ENCODE measurements at places on chromosomes 13 and 19.

- no peak for DNase-seq
Observed at GRCh38 chr13:111461445-111462149, 141.2 kb downstream of the TEX29 start.

DNA sequence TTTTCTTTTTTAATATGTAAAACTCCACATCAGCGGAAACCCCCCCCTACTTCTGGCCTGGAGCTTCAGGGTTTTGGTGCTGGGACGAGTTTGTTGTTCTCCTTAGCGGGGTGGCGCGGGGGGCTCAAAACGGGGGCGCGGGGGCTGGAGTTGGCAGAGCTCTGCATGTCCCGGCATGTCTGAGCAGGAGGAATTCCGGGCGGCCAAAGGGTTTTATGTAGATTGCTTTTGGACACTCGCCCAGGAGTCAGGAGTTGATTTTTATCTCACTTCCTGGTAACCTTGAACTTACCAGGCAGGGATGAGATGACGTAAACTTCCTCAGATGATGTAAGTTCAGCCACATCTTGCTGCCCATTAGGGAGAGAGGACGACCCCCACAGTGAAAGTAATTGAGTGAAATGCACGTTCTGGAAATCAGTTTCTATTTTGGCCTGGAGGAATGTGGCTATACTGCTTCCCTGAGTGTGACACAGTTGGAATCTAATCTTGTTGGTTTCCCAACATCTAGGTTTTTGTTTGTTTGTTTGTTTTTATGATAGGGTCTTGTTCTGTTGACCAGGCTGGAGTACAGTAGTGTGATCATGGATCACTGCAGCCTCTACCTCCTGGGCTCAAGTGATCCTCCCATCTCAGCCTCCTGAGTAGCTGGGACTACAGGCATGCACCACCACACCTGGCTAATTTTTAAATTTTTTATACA, 21.0 kb upstream of the GDF15 start:
- no peak for DNase-seq

- no peak for DNase-seq
Observed at GRCh38 chr19:4974880-4975469, 6.1 kb downstream of the KDM4B start.

- DNase-seq, result no peak
Observed at GRCh38 chr19:30332445-30333234, 39.5 kb upstream of the ZNF536 start.

DNA sequence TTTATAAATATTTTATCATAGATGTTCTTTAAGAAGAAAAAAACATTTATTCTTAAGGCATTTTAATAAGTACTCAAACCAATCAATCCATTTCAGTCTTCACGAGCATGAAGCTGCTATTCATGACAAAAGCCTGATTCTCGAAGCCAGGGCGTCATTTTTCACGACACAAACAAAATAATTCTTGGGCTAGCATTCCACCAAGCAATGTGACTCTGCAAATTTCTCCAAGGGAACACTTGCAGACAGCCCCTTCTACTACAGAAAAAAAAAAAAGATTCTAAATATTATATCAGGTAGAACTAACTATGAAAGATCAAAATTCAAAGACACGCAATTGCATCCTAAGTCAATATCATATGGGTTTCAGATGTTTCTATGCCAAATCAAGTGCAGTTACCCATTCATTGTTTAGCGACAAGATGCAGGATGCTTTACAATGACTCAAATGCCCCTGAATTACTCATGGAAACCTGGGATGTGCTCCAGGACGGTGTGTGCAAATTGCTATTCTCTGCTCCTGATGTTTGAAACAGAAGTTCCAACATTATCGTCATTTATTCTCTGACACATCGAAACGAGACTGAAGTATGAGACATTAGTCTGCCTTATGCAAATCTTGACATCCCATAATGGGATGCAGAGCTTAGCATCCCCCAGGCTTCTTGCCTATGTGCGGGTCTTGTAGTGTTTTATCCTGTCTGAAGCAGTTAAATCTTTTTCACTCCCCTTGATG, 517.7 kb downstream of the MYO16 start:
- DNase-seq, result no peak

- no peak for DNase-seq
Observed at GRCh38 chr13:98300956-98301641, 124.0 kb upstream of the RNF113B start.

Data from activated CD4-positive, alpha-beta T cell treated with anti-CD3 and anti-CD28 coated beads for 1 hour (primary cell).